ENCODE measurements at places on chromosomes 3 and 15. TPM values are rescaled to one million over a fixed set of nuclear protein-coding genes. Genes with fewer than 3 reads are reported as not detected.

DNA sequence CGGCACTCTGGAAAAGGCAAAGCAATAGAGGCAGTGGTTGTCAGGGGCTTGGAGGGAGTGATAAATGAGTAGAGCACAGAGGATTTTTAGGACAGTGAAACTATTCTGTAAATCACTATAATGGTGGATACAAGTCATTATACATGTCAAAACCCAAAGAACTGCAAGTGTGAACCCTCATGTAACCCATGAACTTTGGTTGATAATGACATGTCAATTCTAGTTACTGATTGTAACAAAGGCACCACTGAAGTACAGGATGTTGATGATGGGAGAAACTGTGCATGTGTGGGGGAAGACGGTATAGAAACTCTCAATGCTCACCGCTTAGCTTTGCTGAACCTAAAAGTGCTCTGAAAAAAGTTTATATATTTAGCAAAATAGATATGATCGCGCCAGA is 36.0 kb downstream of the BTLA start:
- H3K27me3 ChIP-seq: no peaks in the 10 kb centered on the region
- DNase-seq: no peak
- H3K36me3 ChIP-seq: no peaks in the 10 kb centered on the region
- H3K4me1 ChIP-seq: peaks cover 27% of the 10 kb centered on the region

- no peaks in the 10 kb centered on the region for H3K27me3 ChIP-seq
- peaks cover 20% of the 10 kb centered on the region for H3K36me3 ChIP-seq
- DNase-seq: no peak
- no peak overlapping the region for H3K4me3 ChIP-seq
- H3K4me1 ChIP-seq: no peaks in the 10 kb centered on the region
These were observed 25.0 kb upstream of the MUSTN1 start for GRCh38 chr3:52859686-52860423.

- no peak for DNase-seq
- H3K27me3 ChIP-seq: no peaks in the 10 kb centered on the region
- H3K27ac ChIP-seq: no peak overlapping the region
- H3K4me1 ChIP-seq: peaks cover 11% of the 10 kb centered on the region
- H3K4me3 ChIP-seq: no peak overlapping the region
These were observed 333.0 kb downstream of the ZNF385D start for GRCh38 chr3:21417991-21418390.

DNA sequence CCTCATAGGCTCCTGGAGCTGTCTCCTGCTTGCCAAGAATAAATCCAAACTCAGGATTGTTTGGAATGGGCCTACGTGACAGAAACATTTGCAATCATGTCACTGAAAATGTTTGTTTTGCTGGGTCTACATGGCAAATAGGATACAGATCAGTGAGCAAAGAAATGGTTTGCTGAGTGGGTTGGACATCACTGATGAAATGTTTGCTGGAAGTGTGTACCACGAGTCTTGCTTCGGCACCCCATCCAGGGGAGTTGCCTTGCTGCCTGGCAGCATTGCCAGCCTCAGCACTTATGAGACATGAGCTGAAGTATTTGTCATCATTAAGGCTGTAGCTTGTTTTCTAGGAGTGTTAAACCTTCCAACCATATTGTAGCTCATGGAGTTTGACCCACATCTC is 213.3 kb upstream of the CFAP20DC start:
- H3K36me3 ChIP-seq: peaks cover 6% of the 10 kb centered on the region
- no peaks in the 10 kb centered on the region for H3K27me3 ChIP-seq
- no peak overlapping the region for H3K4me3 ChIP-seq
- no peak overlapping the region for H3K27ac ChIP-seq
- H3K4me1 ChIP-seq: peaks cover 3% of the 10 kb centered on the region

- no peaks in the 10 kb centered on the region for H3K27me3 ChIP-seq
- no peak overlapping the region for H3K4me3 ChIP-seq
- H3K27ac ChIP-seq: no peak overlapping the region
These were observed 38.8 kb upstream of the BNC1 start for GRCh38 chr15:83323296-83323711.

TEX55 gene
- total RNA-seq: not detected

ACOX2 gene
- 1.1 TPM for total RNA-seq
